ENCODE measurements at places on chromosomes 6 and 20.

DNA sequence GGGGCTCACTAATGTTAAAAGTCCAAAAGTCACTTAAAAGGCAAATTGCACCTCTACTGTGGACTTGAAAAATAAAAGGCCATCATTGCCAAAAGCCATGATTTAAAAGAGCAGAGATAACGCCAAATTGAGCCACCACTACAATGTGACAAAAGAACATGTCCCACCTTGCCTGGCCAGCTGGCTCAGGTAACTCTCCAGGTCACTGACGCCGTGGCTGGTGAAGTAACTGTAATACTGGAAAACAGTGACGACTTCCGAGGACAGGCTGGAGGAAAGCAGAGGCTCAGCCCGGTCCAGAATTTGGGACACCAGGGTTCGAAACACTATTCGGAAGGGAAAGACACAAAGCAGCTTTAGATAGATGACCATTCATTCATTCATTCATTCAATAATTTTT is 29.3 kb upstream of the ARMH2 start:
- no peak for DNase-seq

DNA sequence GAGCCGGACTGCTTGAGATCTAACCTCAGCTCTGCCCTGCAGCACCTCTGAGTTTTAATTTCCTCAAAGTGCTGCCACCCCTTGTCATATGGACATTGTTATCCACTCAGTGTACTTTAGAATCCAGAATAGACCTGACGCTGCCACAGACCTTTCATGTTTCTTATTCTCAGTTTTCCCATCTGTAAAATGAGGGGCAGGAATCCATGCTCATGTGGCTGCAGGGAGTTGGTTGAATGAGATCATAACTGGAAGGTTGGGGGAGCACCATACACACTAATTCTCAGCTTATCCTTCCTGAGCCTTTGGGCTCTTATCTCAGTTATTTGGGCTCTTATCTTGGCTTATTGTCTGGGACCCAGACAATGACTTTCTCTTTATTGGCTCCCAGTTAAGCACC is 2.3 kb downstream of the PABPC1L start:
- DNase-seq = no peak

- DNase-seq = no peak
These were observed 171.1 kb downstream of the FOXA2 start for GRCh38 chr20:22412977-22413868.

- DNase-seq = no peak
These were observed 308.7 kb downstream of the PKHD1 start for GRCh38 chr6:51778666-51779065.

DNA sequence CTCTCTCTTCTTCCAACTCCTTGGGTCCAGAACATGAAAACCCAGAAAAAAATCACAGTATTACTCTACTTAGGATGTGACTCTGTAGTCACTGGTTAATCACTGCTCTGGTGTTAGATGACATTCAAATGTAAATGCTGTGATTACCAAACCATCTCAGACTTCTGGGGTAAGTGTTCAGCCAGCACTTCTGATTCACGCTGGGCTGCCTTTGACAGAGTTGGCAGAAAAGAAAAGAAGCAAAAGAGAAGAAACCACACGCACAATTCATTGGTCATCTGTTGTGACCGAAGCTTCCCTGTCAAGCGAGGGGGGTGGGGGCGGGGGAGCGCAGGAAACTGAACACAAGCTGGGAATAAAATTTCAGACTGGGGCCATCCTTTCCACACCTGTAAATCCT is 82.7 kb downstream of the PSMG4 start:
- peak; percentile 22 for DNase-seq

GRCh38 chr6:125304970-125305660 is 3.3 kb upstream of the HDDC2 start:
- DNase-seq = no peak

DNA sequence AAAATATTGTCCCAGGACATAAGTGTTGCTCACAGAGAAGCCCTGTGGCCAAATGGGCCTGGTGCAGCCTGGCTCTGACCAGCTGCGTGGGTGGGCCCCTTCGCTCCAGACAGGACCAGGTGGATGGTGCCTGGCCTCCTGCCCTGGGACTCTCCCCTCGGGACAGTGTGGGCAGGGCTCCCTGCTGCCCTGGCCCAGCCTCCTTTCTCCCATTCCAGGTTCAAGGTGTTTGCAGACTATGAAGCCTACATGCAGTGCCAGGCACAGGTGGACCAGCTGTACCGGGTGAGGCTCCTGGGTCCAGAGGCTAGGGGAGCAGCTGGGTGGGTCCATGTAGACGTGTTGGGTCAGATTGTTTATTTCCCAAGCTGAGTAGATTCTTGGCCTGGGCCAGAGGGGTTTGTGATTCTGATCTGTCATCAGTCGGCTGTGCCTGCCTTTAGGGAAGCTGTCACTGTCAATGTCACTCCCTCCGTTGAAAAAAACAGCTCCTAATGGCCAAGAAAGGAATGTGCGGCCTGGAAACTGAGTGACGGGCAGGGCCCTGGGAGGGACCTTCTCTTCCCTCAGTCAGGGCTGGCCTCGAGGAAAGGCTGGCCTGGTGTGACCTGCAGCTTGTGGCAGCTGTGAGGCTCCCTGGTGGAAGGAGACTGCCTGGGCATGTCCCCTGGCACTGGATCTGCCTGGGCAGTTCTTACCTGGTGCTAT is 47.7 kb downstream of the PYGB start:
- DNase-seq = no peak

DNA sequence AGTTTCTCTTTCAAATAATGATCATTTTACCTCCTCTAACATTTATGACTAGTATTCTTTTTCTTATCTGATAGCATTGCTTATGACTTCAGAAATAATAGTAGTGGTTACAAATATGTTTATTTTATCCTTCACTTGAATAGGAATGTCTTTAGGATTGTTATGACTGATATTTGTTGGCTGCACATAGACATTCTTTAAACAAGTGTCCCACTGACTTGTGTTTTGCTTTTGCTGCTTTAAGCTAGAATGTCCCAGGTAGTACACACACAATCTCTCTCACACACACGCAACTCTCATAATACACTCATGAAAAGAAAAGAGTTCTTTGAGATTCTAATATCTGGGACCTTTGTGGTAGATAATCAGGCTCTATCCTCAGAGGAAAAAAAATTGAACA is 21.6 kb downstream of the KIAA1586 start:
- no peak for DNase-seq

DNA sequence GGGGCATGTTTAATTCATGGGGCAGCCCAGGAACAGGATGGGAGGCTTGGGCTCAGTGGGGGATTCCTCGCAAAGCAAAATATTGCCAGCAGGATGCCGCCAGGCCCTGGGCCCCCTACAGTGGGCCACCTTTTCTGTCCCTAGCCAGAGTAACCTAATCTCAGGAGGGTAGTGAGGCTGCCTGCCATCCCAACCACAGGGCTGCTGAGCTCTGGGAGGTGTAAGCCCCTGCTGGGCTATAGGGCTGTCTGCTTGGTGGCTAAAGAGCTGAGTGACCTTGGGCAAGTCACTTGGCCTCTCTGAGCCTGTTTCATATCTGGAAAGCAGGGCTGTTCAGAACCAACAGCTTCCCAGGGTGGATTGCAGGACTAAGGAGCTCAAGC is 35.7 kb upstream of the CDH22 start:
- no peak for DNase-seq

GRCh38 chr6:17352302-17352701 is 41.1 kb upstream of the CAP2 start:
- DNase-seq = no peak

- DNase-seq = peak; percentile 35
These were observed 4.9 kb downstream of the VSTM2L start for GRCh38 chr20:37907677-37908401.

DNA sequence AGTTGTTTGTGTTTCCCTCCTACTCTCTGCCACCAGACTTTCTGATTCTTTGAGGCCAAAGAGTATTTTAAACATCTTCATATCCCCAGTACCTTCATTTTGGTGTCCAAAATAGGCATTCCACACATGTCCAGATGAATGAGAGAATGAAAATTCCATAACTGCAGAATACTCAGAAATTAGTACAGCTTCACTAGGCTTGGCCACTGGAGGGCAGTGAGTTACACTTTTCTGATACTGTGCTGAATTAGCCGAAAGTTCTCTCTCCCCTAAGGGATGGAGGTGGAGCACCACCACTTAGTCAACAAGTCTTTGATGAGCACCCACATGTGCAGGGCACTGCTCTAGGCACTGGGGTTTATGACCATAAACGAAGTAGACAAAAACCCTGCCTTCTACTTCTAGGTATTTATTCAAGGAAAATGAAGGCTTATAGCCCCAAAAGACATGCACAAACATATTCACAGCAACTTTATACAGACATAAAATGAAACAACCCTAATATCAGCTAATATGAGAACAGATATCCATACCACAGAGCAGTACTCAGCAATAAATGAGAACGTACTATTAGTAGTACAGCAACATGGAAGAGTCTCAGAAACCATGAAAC is 46.1 kb upstream of the TMEM217 start:
- peak; percentile 15 for DNase-seq

GRCh38 chr20:32967961-32968457 is 36.2 kb downstream of the SUN5 start:
- DNase-seq = no peak

- no peak for DNase-seq
These were observed 17.8 kb downstream of the DACT2 start for GRCh38 chr6:168301648-168302398.

- no peak for DNase-seq
These were observed 125.9 kb upstream of the MLN start for GRCh38 chr6:33929575-33930288.

GRCh38 chr20:31568041-31568731 is 36.9 kb upstream of the ID1 start:
- DNase-seq = no peak

DNA sequence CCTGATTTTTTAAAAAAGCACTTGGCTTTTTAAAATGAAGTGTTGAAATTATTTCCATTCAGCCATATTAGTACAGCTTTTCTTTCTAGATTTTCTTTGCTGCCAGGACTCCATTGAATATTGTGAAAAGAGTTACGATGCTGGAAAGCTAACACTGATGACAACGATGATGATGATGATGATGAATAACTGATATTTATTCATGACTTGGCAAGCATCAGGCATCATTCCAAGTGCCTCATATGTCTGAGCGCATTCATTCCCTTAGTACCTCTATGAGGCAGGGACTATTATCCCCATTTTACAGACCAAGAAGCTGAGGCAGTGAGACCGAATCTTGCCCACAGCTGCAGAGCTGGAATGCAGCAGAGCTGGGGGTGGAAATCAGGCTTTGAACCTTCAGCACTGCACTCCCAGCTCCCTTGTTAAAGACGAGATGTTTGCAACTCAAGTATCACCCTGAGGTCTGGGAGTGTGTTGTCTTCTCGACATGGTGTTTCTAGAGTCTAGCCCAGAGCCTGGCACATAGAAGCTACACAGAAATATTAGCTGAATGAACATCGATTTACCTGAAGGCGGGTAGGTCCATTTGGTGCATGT is 85.5 kb upstream of the FRMD1 start:
- no peak for DNase-seq

DNA sequence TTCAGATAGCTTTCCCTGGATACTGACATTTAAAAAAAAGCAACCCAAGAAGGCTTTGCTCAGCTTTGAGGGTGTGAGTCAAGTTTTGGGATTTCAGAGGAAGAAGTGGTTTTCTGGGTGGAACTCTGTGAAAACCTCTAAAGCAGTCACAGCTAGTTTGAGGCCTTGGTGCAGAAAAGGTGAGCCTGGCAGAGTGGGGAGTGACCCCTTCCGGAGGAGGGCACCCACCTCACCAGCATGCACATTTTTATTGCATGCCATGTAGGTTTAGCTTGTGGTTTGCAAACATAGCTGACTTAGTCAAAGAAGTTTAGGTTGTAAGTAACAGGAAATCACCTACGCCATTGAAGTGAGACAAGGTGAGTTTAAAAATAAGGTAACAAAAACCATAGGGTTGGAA is 146.8 kb upstream of the PMEPA1 start:
- no peak for DNase-seq

DNA sequence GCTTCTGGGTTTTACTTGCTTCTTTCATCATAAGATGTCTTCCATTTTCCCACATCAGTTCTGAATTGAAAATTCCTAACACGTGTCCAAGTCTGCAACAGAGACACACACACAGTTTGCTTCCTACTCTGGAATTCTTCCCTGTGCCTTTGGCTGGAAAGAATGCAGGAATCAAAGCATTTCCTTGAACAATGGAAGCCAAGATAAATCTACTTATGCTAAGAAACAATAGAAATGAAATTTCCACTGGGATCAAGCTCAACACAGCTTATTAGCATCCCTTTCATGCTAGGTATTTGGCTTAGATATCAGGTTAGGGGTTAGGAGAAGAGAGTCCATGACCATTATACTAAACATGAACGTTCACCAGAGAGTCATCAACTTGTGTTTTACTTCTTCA is 101.1 kb upstream of the SCAF8 start:
- DNase-seq = no peak

GRCh38 chr6:149211046-149211571 is 106.4 kb upstream of the TAB2 start:
- DNase-seq = no peak

DNA sequence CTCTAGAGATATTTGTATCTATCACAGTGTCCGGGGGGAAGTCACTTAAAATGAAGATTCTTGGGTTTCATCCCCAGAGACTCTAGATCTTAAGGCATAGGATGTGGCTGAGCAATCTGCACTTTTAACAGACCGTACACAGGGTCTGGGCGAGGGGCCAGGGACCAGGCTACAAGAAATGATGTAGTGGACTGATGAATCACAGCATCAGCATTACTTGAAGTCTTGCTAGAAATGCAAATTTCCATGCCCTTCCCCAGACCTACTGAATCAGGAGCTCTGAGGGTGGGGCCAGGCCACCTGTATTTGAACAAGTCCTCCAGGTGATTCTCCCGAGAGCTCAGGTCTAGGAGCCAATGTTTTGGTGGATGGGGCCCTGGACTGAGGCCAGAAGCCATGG is 168.4 kb downstream of the DOK5 start:
- peak; percentile 100 for DNase-seq

GRCh38 chr6:170089963-170090362 is 200.9 kb downstream of the DLL1 start:
- DNase-seq = no peak

GRCh38 chr20:3218307-3218988 is 9.2 kb downstream of the ITPA start:
- no peak for DNase-seq

GRCh38 chr6:16316741-16317251 is 78.4 kb downstream of the GMPR start:
- DNase-seq = no peak

DNA sequence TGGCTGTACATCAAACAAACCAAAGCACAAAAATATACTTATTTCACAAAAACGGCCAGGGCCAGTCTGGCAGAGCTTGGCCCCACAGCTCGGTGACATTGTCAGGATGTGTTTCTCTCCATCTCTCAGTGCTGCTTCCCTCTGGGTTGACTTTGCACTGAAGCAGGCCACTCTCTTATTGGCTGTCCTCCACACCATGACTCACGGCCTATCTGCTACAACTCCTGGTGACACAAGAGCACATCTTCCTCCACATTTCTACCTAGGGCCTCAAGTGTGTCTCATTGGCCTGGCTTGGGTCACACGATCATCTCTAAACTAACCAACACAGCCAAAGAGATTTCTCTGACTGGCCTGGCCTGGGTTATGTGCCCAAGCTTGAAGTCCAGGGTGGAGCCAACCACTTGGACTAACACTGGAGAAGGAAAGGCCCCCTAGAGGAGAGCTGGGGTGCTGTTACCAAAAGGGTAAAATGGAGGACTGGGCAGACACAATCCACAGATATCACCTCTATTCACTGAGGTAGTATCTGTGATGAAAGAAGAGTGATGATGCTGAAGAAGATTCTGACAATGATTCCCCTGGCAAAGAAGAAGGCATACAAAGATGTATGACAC is 159.8 kb upstream of the TSHZ2 start:
- no peak for DNase-seq

GRCh38 chr6:134152767-134153485 is 100.5 kb upstream of the SLC2A12 start:
- DNase-seq = no peak

Data from HS-5 (cell line).